ENCODE measurements at places on chromosomes 3 and 15. TPM values are rescaled to one million over a fixed set of nuclear protein-coding genes. Genes with fewer than 3 reads are reported as not detected.
A peak's percentile ranks its signal among the peaks of the same experiment; 100 is the strongest.

Gene OR5H6
- total RNA-seq = not detected

- H3K36me3 ChIP-seq = no peaks in the 10 kb centered on the region
- no peak overlapping the region for H3K4me3 ChIP-seq
- no peaks in the 10 kb centered on the region for H3K4me1 ChIP-seq
- no peaks in the 10 kb centered on the region for H3K27me3 ChIP-seq
- no peak for DNase-seq
These were observed 113.8 kb downstream of the FRMD5 start for GRCh38 chr15:44081026-44082013.

GRCh38 chr3:101849714-101850245 lies 466 bp downstream of the NFKBIZ start:
- DNase-seq = peak; percentile 30
- H3K4me1 ChIP-seq = peaks cover 6% of the 10 kb centered on the region
- H3K4me3 ChIP-seq = peak overlapping the region; percentile 73

GRCh38 chr15:95804484-95804883 lies 526.0 kb upstream of the NR2F2 start:
- H3K4me3 ChIP-seq = no peak overlapping the region
- H3K36me3 ChIP-seq = no peaks in the 10 kb centered on the region
- no peaks in the 10 kb centered on the region for H3K4me1 ChIP-seq
- H3K27ac ChIP-seq = no peak overlapping the region

Gene ETFA
- total RNA-seq = 261 TPM

DNA sequence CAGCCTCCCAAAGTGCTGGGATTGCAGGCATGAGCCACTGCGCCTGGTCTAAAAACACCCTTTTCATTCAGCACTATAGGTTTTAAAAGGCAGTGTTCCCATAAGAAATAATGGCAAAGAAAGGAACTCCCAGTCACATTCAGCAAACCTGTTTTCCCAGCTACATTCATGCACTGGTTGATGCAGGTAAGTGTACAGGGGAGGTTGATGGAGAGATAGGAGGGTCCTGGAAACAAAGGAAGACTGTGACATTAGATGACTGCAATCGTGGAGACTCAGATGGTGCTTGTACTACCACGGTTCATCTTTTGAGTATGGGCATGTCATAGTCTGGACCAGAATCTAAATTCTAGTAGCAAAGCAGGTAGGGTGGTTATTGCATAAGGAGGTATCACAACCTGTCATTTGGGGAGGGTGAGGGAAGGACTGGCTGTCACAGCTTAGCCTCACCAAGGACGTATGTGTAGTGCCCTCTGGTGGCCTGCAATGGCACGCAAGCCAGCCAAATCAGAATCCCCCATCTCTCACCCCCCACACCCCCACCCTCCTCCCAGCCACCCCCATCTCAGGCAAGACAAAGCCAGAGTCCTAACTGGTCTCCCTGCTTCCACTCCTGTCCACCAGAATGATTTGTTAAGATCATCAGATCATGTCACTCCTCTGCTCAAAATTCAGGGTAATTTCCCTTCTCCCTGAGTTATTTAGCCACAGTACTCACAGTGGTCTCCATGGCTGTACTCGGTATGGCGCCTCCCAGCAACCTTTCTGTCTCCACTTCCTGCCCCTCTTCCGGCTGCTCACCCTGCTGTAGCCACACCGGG lies 28.8 kb upstream of the UBL7 start:
- H3K27me3 ChIP-seq = no peaks in the 10 kb centered on the region
- no peak overlapping the region for H3K27ac ChIP-seq
- no peaks in the 10 kb centered on the region for H3K4me1 ChIP-seq
- H3K36me3 ChIP-seq = no peaks in the 10 kb centered on the region
- peak; percentile 32 for DNase-seq

DNA sequence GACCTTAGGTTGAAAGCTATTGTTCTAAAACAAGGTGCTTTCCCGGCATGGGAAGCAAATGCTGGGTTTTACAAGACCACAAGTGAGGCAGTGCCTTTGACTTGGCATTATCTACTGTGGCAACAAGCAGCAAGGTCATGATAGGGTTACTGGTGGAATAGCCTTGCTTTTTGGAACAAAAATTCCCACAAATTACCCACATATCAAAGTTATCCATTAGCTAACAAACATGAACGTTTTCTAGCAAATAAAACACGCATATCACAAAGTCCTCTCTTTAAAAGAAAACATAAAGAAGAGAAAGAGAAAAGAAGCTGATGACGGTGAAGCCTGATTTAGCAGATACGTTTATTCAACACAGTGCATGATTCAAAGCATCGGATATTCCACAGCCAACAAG lies 57.6 kb downstream of the SETMAR start:
- no peak overlapping the region for H3K27ac ChIP-seq
- no peaks in the 10 kb centered on the region for H3K36me3 ChIP-seq

Gene HEXA
- total RNA-seq = 29.4 TPM

GRCh38 chr3:185152410-185153170 lies at the start of gene C3orf70:
Gene C3orf70 (minus strand): TSS chr3:185153060. CDS start chr3:185152823, 237 bp downstream.
- H3K27ac ChIP-seq = peak within 1 kb of the TSS; percentile 64
- DNase-seq = no peak
- H3K36me3 ChIP-seq = no peaks in the 10 kb centered on the region
- peak within 1 kb of the TSS; percentile 56 for H3K4me3 ChIP-seq
- H3K4me1 ChIP-seq = no peaks in the 10 kb centered on the region
- H3K27me3 ChIP-seq = peaks cover 30% of the 10 kb centered on the region

DNA sequence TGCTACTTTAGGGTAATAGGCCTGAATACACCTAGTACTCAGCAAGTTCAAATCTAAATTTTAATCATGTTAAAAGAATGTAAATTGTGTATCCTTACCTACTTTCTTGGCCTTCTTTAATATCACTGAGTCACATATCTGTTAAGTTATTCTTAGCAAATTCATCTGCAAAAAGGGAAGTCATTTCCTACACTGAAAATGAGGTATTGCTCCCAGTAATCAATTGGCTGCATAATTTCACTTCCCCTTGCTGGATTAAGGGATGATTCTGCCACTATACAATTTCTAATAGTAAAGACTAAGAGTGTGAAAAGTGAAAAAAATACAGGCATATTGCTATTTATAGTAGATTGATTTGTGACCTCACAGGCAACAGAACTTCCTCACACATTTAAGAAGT lies 47.8 kb downstream of the CCDC54 start:
- H3K27ac ChIP-seq = no peak overlapping the region
- H3K4me1 ChIP-seq = no peaks in the 10 kb centered on the region
- no peaks in the 10 kb centered on the region for H3K36me3 ChIP-seq

- H3K4me3 ChIP-seq = peak overlapping the region; percentile 27
- peaks cover 13% of the 10 kb centered on the region for H3K27me3 ChIP-seq
- no peaks in the 10 kb centered on the region for H3K36me3 ChIP-seq
- no peaks in the 10 kb centered on the region for H3K4me1 ChIP-seq
- no peak overlapping the region for H3K27ac ChIP-seq
These were observed 48.2 kb upstream of the IGF1R start for GRCh38 chr15:98599909-98600691.

GRCh38 chr15:77628010-77628409 lies 4.7 kb downstream of the LINGO1 start:
- no peaks in the 10 kb centered on the region for H3K36me3 ChIP-seq
- H3K4me3 ChIP-seq = no peak overlapping the region
- no peak overlapping the region for H3K27ac ChIP-seq

- no peak overlapping the region for H3K27ac ChIP-seq
- no peaks in the 10 kb centered on the region for H3K27me3 ChIP-seq
- no peaks in the 10 kb centered on the region for H3K4me1 ChIP-seq
- H3K4me3 ChIP-seq = no peak overlapping the region
- no peaks in the 10 kb centered on the region for H3K36me3 ChIP-seq
These were observed 599.0 kb downstream of the MAGI1 start for GRCh38 chr3:65439641-65440284.

DNA sequence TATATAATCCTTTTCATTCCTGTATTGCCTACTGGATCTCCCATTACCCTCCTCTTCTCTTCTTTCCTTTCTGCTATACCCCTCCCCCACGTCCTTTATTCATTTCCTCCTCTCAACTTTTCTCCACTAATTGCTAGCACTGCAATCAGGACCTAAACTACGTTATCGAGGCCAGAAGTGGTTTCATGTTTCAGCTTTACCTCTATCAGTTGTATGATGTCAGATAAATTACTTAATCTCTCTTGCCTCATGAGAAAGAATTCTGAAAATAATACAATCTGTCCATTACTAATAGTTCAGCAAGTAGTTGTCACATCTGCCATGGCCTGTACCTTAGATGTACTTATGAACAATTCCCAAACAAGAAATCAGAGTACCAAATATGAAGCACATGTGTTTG lies 10.6 kb downstream of the POPDC2 start:
- H3K4me1 ChIP-seq = peaks cover 76% of the 10 kb centered on the region
- DNase-seq = no peak
- H3K36me3 ChIP-seq = no peaks in the 10 kb centered on the region
- no peak overlapping the region for H3K4me3 ChIP-seq

- H3K27ac ChIP-seq = no peak overlapping the region
- H3K36me3 ChIP-seq = no peaks in the 10 kb centered on the region
- no peaks in the 10 kb centered on the region for H3K27me3 ChIP-seq
These were observed 41.5 kb downstream of the ABHD17C start for GRCh38 chr15:80736560-80736959.

DNA sequence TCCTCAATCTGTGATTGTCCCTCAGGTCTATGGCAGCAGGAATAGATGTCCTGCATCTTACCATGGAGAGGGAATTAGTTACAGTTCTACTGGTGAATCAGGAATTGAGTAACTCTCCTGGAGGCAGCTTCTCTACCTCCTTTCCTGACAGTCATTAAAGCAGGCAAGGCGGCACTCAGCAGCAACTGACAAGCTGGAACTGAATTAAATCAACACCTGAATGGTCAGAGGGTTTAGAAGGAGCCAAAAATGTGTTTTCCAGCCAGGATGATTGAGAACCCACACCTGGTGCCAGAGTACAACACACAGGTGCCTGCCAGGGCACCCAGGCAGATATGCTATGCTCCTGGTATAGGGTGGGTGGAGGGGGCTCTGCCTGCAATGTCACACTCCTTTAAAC lies 43.1 kb upstream of the TIPARP start:
- peaks cover 17% of the 10 kb centered on the region for H3K4me1 ChIP-seq
- peak overlapping the region; percentile 67 for H3K27ac ChIP-seq
- no peak overlapping the region for H3K4me3 ChIP-seq
- no peaks in the 10 kb centered on the region for H3K27me3 ChIP-seq

DNA sequence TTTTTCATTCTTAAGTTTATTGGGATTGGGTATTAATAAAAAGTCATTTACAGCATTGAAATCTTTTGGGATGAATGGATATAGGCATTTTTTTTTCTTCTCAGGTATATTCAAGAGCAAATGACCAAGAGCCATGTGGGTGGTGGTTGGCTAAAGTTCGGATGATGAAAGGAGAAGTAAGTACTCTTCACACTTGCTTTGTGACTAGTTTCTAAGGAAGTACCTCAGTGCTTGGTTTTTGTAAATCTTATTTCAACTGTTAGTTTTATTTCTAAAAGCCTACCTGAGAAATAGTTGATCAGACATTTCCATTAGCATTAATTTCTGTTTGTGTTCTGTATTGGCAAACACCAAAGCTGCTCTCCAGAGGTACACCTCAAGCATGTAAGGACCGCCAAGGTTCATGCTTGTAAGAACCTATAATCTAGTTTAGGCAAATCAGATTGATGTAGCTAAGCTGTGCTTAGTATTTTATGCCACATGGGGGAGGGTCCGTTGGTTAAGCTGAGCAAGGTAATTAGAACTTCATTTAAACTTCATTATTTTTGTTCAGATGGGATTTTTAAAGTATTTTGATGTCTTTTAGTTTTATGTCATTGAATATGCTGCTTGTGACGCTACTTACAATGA lies 35.4 kb downstream of the FXR1 start:
- no peaks in the 10 kb centered on the region for H3K27me3 ChIP-seq
- no peaks in the 10 kb centered on the region for H3K4me1 ChIP-seq
- H3K4me3 ChIP-seq = no peak overlapping the region
- no peak overlapping the region for H3K27ac ChIP-seq
- peaks cover 45% of the 10 kb centered on the region for H3K36me3 ChIP-seq

- H3K4me1 ChIP-seq = no peaks in the 10 kb centered on the region
- no peaks in the 10 kb centered on the region for H3K36me3 ChIP-seq
- H3K27ac ChIP-seq = no peak overlapping the region
- no peak overlapping the region for H3K4me3 ChIP-seq
- no peak for DNase-seq
- H3K27me3 ChIP-seq = no peaks in the 10 kb centered on the region
These were observed 31.2 kb downstream of the NR2E3 start for GRCh38 chr15:71841563-71841962.

GRCh38 chr15:44489464-44489863 lies 47.5 kb upstream of the EIF3J start:
- no peak overlapping the region for H3K4me3 ChIP-seq
- H3K36me3 ChIP-seq = peaks cover 37% of the 10 kb centered on the region
- H3K27me3 ChIP-seq = no peaks in the 10 kb centered on the region

Gene TMEM108
- total RNA-seq = 1.5 TPM

DNA sequence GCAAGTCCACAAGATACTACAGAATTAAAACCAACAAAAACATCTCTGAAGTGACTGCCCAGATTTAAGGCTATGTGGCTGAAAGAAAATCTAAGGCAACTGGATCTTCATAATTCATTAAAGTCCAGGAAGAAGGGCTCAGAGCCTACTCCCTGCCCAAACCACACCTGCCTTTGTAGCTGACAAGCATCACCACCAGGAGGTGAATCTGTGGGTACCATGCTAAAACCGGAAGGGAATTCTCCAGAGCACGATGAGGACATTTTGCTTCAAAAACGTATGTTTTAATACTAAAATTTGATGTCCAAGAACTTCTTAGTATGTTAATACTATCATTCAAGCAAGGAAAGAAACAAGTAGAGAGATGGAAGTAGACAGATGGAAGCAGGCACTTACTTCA lies 495.9 kb upstream of the NECTIN3 start:
- DNase-seq = no peak
- no peak overlapping the region for H3K4me3 ChIP-seq
- no peaks in the 10 kb centered on the region for H3K27me3 ChIP-seq
- no peak overlapping the region for H3K27ac ChIP-seq
- H3K36me3 ChIP-seq = no peaks in the 10 kb centered on the region

GRCh38 chr15:65578904-65579728 lies 31.8 kb downstream of the INTS14 start:
- no peak overlapping the region for H3K27ac ChIP-seq
- no peaks in the 10 kb centered on the region for H3K36me3 ChIP-seq
- H3K27me3 ChIP-seq = no peaks in the 10 kb centered on the region
- no peak overlapping the region for H3K4me3 ChIP-seq
- H3K4me1 ChIP-seq = no peaks in the 10 kb centered on the region
- DNase-seq = no peak

GRCh38 chr3:141764986-141765385 lies 1.8 kb downstream of the GRK7 start:
- no peak for DNase-seq
- no peaks in the 10 kb centered on the region for H3K27me3 ChIP-seq
- H3K4me3 ChIP-seq = no peak overlapping the region
- H3K27ac ChIP-seq = no peak overlapping the region
- no peaks in the 10 kb centered on the region for H3K36me3 ChIP-seq

Measured in gastrocnemius medialis (tissue), 4 donors.